NCI-H446 treated with DMSO at 0.1 percent for 48 hours (cell line): ENCODE measurements at places on chromosomes 2 and 18.

DNA sequence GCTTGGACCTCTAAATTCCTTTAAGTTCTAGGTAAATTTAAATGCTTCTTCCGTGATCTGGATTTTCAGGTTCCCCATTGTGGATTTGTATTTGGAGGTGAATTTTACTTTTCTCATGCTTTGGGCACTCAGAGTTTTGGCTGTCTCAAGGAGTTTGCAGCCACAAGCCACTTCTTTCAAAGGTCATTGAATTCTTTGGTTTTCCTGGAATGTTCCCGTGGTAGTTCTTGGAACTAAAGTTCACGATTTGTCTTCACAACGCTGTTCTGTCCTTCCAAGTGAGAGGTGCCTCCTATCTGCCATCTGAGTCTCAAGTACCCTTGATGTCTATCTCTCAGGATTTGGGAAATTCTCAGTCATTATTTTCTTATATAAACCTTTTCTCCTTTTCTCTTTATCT lies 1438.7 kb upstream of the ZEB2 start:
- DNase-seq, result no peak

- DNase-seq, result no peak
These were observed 19.6 kb upstream of the KCNG3 start for GRCh38 chr2:42513252-42513918.

- DNase-seq, result no peak
These were observed 292.5 kb downstream of the MTX2 start for GRCh38 chr2:176561706-176562105.

DNA sequence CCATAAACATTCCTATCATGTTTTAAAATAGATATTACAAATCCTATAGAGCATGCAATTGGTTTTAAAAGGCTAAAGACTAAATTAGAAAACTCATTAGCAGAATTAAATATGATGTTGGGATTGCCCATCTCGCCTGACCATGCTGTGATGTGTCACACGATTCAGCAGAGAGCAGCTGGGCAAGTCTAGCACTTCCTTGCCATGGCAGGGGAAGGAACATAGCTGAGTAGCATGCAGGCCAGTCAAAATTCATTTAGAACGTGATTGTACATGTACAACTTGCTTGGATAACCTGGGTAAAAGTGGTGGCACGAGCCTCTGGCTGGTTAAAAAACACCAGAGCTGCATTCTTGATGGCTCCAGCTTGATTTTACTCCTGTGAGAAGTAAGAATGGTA lies 81.3 kb downstream of the SCN3A start:
- DNase-seq, result no peak

- no peak for DNase-seq
These were observed 49.7 kb downstream of the BABAM2 start for GRCh38 chr2:27940090-27940671.

DNA sequence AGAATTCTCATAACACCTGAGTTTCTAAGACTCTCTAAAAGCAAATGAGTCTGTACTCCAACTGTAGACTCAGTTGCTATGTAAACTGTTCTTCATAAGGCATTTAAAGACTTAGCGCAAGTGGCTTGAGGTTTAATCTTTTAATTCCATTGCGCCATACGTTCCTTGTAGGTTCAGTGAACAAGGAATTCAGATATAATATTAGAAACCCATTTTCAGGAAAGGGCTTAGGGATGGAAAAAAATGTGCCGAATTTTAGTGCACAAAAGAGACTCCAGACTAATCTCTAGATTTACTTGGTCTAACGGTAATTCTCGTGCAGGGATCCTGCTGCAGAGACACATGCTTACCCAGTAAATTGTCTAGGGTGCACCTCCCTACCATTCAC lies 268.9 kb upstream of the TANK start:
- DNase-seq, result no peak

- no peak for DNase-seq
These were observed 235.8 kb downstream of the ATAD2B start for GRCh38 chr2:23691106-23691470.

GRCh38 chr2:182240862-182241371 lies 185.9 kb downstream of the PDE1A start:
- DNase-seq, result no peak

DNA sequence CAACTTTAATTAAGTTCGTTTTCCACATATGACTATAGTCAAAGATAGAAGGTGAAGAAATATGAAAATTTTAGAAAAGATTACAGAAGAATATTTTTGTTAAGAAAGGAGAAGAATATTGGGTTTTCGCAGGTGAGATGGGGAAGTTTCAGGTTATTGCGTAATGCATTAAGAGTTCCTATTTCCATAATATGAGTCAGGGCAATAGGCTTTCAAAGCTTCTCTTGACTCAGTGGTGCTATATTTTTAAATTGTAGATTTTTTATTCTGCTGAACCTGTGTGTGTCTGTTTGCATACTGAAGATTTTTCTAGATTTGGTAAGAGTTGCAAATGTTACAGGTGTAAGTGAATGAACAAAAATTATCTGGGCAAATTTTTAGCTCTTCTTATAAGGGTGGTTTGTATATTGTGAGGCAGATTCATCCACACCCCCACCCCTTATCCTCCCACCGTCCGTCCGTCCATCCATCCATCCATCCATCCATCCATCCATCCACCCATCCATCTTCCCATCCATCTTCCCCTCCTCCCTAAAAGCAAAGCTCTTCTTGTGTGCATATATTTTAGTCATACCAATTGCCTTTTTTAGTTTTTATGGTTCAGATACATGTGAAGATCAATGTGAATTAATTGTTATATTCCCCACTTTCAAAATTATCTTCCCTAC lies 69.6 kb downstream of the MYO1B start:
- no peak for DNase-seq

DNA sequence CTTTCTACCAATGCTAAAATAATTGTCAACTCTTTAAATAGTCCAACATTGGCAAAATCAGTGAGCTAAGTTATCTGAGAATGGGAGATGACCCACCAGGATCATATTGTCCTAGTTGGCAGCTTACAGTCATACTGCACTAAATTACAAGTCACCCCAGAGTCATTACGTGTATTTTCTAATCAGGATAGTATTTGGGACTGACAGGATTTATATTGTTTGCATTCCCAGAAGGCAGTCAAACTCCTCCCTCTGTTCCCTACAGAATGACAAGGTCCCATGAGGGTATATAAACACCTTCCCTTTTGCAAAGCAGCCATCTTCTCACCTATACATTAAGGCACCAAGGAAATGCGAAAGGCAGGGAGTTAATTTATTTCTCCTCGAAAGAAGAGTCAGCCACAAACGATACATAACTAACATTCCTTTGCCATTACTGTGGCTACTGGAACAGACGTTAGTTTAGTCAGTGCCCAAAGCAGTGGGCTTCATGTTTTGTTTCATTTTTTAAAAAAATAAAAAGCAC lies 125.3 kb downstream of the ANTXR1 start:
- no peak for DNase-seq

DNA sequence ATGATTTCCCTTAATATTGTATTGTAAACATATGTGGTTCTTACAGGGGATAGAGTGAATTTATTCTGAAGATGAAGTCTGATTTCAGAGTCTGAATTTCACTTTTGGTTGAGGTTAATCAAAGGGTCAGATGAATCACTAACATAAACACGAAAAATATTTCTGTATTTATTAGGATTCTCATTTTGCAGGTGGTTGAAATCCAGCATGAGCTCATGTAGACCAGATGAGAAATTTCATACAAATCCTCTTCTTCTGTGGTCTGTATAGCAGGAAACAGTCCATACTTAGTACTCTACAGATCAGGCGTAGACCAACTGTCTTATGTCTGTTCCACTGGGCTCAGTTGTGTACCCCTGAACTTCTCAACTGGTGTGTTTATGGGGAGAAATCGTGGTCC lies 157.8 kb downstream of the BABAM2 start:
- DNase-seq, result no peak

DNA sequence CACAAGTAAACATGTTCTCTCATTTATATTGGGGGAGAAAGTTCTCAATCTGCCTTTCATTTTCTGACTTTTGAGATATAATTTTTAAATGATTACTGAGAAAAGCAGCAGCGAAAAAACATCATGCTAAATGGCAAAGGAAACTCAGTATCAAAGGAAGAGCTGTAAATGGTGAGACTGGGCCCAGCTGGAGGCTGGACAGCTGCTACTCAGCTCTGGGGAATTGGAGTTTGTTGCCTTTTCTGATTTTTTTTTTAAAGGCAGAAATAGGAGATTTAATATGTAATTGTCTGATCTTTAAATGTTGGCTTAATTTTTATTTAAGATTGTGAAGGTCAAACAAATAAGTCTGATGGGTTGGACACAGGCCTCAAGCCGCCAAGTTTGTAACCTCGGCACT lies 137.1 kb upstream of the TACR1 start:
- DNase-seq, result no peak

GRCh38 chr2:85162746-85163301 lies 29.6 kb downstream of the TCF7L1 start:
- DNase-seq, result no peak

GRCh38 chr2:159217676-159218075 lies 68.8 kb downstream of the WDSUB1 start:
- DNase-seq, result no peak

- DNase-seq, result no peak
These were observed at the start of gene ERFE for GRCh38 chr2:238158509-238159070. ERFE (plus strand) TSS chr2:238158970; CDS start chr2:238159008, 38 bp downstream.
